Stimulated activated CD8-positive, alpha-beta memory T cell treated with anti-CD3 and anti-CD28 coated beads, Interleukin-15, amount 100 ng/mL, for 48 hours (primary cell): ENCODE measurements at places on chromosomes 2 and 18.
A peak's percentile ranks its signal among the peaks of the same experiment; 100 is the strongest.

GRCh38 chr2:70696142-70696541, 71.9 kb downstream of the ADD2 start:
- no peak for DNase-seq

GRCh38 chr2:2848621-2849333, 517.7 kb upstream of the MYT1L start:
- DNase-seq = no peak

DNA sequence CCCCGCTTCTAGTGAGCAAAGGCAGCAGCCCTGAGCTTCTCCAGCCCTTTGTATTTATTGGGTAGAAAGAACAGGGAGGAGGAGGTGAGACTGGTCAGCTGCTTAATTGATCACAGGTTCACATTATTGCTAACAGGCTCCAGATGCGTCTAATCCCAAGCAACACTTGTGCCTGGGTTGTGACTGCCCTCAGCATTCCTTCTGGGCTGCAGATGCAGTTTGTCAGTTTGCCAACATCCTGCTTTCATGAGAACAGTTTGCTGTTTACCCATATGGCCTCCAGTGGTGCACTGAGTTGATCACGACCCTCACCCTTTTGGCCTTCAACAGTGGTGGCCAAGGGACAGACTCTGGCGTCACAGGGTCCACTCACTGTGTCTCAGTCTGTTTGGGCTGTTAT, 159.5 kb upstream of the ZNF516 start:
- DNase-seq = no peak

- no peak for DNase-seq
Observed at GRCh38 chr2:171479154-171479814, 43.0 kb upstream of the CYBRD1 start.

GRCh38 chr18:49094979-49095632, 144.3 kb upstream of the SMAD7 start:
- no peak for DNase-seq

- DNase-seq = no peak
Observed at GRCh38 chr2:140929849-140930248, 1201.0 kb downstream of the LRP1B start.

- no peak for DNase-seq
Observed at GRCh38 chr2:119517433-119517832, 6.8 kb downstream of the SCTR start.

GRCh38 chr2:166140475-166140874, 12.7 kb upstream of the SCN1A start:
- DNase-seq = no peak

GRCh38 chr2:52904355-52904891, 863.2 kb upstream of the CHAC2 start:
- DNase-seq = no peak

- no peak for DNase-seq
Observed at GRCh38 chr2:142723236-142723635, 154.2 kb upstream of the KYNU start.

DNA sequence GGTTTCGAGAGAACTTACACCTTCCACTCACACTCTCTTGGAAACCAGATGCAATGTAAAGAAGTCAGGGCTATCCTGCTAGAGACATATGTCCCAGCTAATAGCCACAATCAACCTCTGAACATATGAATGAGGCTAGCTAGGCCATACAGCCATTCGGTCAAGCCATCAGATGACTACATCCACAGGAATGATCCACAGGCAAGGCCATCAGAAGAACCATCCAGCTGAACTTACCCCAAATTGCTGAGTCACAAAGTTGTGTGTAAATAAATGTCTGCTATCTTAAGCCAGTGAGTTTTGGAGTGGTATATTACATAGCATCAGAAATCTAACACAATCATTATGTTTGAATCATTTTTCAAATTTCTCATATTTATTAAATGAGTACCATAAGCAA, 5.2 kb upstream of the SPAST start:
- no peak for DNase-seq

DNA sequence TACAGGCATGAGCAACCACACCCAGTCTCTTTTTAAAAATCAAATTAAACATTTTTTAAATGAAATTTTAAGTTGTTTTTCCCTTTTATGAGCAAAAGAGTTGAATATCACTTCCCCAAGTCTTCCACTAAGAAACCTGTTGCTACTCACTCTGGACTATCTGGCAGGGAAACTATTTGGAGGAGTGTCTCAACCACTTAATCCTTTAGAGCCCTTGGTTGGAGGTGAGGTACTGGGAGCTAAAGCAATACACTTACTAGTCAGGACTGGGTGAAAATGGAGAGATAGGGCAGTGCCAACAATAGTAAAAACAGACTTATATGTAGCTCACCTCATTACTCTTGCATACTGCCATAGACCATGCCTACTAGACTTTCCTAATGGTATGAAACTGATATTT, 135.5 kb downstream of the RND3 start:
- no peak for DNase-seq

DNA sequence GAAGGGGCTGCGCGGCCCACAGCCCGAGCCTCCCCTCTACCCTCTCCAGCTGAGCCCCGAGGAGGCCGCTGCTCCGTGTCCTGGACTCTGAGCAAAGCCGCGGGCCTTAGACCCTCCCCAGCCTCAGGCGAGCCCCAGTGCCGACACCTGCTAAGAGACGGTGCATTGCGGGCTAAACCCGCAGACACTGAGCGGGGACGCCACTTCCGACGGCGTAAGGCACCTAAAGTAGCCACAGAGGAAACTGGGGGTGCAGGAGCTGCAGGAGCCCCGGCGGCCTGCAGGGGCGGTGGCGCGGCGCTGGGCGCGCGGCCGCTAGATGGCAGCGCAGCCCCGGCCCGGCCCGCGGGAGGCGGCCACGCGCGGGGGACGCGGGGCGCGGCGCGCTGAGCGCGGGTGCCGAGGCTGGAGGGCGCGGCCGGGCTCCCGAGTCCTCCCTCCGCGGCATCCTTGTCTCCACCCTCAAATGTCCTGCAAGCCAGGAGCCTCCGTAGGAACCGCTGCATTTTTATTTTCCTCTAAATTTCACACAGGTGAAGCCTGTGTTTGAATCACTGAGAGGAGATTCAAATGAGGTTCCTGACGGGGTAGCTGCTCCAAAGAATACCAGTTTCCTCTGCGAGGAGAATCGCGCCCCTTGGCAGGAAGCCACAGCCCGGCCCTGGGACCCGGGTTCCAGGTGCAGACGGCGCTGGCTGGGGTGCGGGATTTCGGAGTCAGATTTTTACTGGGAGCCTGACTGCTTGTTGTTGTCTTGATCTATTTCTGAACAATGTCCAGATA, 650.5 kb downstream of the GALR1 start:
- peak; percentile 32 for DNase-seq

DNA sequence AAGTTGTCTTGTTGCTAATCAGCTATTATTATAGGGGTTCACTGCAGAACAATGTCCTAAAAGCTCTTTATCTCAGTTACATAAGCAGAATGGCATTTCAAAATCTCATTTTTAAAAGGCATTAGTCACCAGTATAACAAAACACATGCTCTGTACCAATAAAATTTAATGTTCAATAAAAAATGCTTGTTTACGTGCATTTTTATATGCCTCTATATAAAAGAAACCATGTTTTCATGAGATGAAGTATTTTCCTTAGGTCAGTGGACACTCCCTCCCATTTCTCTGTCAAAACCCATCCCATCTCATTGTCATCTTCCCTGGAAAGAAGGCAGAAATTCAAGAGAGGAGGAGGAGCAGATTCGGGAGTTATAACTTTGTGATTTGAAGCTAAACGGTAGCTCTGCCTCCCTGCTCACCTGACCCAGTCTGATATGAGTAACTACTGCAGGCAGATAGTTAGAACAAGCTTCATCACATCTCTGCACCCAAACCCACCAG, 231.9 kb upstream of the SIX2 start:
- DNase-seq = no peak

GRCh38 chr2:239169311-239170048, 231.3 kb downstream of the HDAC4 start:
- no peak for DNase-seq

DNA sequence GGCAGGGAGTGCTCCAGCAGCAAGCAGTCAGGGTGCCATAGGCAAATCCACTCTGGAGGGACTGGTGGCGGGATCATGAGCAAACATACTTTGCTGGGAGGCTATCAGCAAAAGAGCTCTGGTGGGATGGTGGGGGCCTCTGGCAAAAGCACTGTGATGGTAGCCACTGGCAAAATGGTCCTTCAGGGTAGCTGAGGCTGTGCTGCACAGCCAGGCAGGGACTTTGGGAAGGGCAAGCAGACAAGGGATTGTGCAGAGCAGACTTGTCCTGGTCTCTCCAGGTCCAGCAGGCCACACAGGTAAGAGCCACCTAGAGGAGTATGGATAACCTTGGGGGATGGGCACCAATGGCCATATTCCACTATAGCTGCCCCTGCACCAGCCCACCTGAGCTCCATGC, 129.4 kb upstream of the OTOS start:
- DNase-seq = no peak

DNA sequence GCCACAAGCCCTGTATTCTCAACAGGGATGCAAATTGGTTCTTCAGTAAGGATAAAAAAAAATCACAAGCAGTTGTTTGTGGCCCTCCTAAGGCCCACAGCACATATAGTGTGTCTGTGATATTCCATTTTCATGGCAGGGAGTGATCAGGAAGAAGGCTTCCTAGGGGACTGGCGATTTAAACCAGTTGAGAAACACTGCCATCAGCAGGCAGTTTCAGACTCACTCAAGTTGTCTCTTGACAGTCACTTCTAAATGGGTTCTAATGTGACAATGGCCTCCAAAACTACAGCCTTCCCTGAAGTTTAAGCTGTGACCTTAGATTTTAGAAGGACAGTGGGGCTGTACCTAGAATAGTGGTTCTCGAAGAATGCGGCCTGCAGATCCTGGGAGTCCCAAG, 6.0 kb downstream of the CIAO1 start:
- DNase-seq = no peak

DNA sequence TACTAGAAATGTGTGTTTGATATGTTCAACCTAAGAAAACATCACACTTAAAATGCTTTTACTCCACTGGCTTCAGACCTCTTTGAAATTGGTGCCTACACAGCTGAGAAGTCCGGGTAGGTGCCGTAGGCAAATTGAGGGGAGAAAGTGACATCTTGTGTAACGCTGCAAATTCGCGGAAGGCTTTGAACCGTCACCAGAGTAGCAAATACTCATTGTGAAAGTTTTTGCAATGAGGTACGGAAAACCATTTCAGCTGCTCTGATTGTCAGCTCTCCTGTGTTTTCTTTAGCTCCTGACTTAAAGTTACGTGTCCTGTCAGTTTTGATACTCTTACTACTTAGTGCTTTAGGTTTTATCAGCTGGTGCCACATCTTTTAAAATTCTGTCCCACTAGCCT, 224.5 kb downstream of the FAM210A start:
- no peak for DNase-seq

DNA sequence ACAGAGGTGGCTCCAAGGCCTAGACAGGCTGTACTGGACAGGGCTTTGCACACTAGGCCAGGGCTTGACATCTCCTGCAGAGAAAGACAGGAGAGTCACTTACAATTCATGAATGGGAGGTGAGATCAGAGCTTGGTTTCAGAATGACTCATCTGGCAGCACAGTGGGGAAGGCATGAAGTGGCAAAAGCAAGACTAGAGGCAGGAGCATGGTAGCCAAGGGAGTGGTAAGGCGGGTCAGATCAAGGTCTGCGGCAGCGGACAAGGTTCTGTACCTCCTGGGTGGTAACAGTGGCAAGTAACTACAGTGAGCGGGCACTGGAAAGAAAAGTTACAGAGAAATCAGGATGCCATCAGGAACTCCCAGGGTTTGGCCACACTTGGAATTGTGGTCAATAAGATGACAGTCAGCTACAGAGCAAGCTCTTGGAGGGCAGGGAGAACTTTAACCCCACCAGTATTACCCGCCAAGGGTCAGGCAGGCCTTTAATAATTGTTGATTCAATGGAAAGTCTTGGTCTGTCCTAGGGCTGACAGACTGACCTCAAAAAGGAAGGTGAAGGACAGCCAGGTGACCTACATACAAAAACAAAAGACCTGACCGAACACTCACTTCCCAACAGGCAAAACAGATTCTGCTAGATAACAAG, 5.7 kb downstream of the MCFD2 start:
- peak; percentile 29 for DNase-seq

DNA sequence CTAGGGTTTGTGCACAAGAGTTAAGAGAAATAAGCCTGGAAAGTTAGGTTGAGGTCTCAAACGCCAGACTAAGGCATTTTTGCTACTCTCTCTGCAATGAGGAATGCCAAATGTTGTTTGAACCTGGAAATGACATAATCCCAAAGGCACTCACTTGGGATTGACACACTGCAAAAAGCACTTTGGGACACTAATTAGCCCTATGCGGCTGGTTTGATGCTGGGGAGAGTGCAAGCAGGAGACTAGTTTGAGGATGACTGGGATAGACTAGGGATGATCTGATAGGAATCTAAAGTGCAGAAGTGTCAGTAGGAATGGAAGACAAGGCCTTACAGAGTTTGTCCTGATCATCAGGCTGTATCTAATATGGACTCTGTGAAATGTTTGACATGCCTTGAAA, 469.0 kb downstream of the SLC4A3 start:
- DNase-seq = no peak

DNA sequence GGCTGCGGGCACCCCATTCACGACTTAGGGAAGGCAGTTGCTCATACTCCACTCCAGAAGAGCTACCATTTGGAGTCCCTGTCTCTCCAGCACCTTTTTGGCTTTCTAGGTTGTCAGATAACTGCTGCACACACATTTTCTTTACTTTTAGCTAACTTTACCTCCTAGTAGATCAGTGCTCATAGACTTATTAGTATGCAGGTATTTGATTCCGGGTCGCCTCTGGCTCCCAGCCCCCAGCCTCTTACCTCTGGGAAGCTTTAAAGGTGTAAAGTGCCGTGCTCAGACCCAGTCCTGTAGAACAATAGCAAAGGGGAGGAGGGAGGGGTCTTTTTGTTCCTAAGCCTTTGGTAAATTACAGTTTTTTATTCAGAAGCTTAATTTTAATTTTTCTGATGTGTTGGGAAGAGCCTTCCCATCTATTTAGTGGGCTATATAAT, 102.9 kb downstream of the SPTBN1 start:
- DNase-seq = no peak

- DNase-seq = no peak
Observed at GRCh38 chr18:50441016-50441415, 66.2 kb downstream of the SKA1 start.

DNA sequence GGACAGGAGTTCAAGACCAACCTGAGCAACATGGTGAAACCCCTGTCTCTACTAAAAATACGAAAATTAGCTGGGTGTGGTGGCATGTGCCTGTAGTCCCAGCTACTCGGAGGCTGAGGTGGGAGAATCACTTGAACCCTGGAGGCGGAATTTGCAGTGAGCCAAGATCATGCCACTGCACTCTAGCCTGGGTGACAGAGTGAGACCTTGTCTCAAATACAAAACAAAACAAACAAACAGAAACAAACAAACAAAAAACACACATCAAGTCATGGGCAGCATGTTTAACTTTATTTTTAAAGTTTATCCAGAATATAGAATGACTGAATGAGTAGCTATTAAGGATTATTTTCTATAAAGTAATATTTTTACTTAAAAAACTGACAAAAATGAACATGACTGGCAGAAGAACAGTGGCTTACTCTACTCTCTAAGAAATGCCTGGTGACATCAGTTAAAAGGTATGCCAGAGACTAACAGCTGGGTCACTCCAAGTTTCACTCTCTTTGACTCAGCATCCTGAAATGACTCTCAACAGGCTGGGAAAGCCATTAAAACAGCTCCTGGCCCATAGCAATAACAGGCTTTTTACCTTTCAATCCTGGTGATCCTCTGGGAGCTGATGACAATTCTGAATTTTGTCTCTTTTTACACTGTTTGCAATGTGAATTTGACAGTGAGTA, 281.6 kb upstream of the STON1 start:
- DNase-seq = no peak
